AG04450 (cell line): ENCODE measurements at places on chromosomes 3 and 15.

DNA sequence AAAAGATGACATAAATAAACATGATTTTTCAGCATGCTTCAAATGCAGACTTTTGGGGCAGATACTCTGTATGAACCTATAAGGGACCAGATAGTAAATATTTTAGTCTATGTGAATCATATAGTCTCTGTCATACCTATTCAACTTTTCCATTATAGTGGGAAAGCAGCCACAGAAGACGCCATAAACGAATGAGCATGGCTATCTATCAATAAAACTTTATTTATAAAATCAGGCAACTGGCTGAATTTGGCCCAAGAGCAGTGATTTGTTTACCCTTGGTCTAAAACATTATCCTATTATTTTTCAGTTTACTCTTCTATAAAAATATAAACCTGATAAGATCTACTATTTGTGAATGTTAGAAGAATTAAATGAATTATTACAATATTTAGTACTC is 25.9 kb upstream of the VEPH1 start:
- DNase-seq: no peak

DNA sequence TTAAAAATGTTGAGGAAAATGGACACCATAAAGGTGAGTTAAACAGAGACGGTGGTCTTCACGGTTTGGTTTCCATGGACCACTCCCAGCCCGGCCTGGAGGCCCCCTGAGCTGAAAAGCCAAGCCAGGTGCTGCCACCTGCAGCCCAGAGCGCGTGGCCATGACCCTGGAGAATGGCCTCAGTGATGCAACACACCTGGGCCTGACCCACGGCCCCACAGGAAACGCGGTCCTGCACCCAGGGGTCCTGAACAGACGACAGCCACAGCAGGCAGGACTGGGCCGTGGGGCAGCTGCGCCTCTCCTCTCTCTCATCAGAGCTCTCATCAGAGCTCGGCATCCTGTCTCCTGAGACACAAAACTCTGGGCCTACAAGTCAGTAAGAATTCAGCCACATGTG is 64.1 kb downstream of the NIPA2 start:
- DNase-seq: no peak

- no peak for DNase-seq
These were observed 35.2 kb downstream of the ARMC8 start for GRCh38 chr3:138222131-138222941.

GRCh38 chr3:46297658-46298423 is 55.6 kb downstream of the CCR3 start:
- no peak for DNase-seq

DNA sequence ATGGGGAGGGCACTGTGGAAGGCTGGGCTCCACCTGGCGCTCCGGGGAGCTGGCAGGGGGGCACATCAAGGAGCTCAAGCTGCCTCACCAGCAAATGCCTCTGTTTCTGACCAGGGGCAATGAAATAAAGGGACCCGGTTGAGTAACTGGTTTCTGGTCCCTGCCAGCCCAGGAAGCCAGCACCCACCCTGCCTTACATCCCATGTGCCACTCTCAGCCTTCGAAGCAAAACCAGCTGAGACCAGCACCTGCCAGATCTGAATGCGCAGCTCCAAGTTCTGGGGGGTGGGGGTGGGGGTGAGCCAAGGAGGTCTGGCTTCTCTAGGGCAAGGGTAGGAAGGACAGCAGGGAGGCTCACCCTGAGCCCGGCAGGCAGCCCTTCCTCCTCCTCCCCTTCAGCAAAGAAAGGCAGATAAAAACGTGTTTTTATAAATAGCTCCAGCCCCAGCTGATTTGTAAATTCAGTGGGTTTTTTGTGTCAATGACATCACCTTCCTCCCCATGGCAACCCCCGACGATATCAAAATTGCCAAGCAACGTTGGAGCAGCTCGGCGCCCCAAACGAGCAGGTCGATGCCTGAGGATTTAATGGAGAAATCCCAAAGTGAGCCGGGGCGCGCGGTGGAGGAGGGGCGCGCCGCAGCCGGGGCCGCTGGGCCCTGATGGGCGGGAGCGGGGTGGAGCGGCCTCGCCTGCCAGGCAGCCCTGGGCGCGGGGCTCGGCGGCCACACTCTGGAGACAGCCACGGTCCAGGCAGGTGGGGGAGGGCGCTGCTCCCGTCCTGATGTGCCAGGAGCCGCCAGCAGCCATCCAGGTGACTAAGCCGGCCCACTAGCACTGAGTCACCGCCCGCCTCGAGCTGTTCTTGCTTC is at the start of gene PAK6:
Gene PAK6 (plus strand): TSS at position 532 of the 872 bp plus-strand sequence. CDS start 25,723 bp downstream, outside the sequence.
- DNase-seq: no peak

DNA sequence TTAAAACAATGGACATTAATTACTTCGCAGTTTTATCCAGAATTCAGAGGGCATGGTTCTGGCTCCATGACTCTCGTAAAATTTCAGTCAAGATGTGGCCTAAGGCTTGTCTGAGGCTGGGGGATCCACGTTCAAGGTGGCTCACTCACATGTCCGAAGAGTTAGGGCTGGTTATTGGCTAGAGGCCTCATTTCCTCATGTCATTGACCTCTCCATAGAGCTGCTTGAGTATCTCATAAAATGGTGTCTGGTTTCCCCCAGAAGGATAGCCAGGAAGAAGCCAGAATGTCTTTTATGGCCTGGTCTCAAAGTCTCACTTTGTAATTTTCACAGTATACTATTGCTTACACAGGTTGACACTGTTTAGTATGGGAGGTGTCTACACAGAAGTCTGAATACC is 67.3 kb upstream of the DCBLD2 start:
- DNase-seq: no peak

DNA sequence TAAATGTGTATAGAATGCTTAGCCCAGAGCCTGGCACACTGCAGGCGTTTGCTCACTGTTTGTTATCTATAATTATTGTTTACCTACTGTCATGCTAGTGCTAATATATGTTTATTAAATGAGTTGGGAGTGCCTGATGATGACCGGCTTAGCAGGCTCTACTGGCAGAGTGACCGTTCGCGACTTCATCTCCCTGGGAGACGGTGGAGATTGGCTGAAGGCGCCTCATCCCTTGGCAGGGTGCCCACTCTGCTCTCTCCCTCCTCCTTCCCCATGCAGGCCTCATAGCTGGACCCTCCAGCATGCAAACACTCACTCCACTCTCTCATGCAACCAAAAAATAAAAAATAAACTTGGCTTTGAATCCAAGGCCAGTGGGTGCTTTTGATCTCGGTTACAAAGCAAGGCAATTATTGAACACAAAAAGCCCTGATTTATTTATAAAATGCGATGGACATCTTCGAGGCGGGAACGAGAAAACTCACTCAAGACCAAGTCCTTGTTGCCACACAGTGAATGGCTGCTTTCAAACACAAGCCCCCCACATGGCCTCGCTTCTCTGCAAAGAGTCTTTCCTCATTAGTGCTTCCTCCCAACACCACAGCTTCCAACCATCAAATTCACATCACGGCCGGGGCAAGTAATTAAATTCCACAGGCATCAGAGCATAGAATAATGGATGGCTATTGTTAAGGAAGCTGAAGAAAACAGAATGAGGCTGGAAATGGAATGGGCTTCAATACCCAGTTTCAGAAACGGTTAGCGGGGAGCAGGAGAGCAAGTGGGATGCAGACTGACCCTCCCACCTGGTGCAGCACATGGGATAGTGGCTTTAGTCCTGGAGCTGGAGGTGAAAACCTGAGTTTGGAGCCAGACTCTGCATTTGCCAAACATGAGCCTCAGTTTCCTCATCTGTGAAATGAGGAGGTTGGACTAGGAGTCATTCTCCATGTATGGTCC is 135.7 kb upstream of the RAD18 start:
- DNase-seq: no peak

GRCh38 chr3:153829606-153830170 is 291.5 kb upstream of the ARHGEF26 start:
- no peak for DNase-seq

DNA sequence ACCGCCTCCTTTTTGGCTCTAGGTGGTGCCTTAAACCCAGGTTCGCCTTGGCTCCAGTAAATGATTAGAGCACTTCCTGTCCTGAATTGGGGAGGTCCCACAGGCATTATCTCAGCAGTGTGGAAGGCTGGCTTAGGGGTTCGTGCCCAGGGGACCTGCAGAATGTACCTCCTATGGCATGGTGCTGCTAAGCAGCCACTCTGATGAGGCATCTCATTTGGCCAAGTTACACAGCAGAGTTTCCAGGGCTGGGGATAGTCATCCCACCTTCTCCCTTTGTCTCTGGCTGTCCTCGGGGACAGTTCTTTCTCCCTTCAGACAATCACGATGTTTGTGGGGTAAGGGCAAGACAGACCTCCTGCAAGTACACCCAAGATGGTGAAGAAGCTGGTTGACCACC is 371.2 kb downstream of the VPS13C start:
- DNase-seq: no peak

DNA sequence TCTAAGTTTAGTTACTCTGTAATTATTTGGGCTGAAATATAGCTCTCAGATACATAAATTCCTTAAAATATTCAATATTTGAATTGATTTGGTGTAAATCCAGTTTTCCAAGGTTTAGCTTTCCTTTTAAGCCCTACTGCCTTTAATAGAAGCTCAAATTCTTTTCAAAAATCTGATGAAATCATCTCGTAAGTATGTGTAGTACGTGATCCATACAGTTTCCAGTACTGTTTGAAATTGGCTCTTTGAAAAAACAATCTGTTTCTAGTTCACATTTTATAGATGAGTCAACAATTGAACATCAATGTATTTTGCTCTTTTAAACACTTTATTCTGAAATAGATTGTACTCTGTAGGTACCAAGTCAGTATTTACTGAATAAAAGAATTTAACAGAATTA is 84.2 kb downstream of the LRRC49 start:
- peak; percentile 41 for DNase-seq

GRCh38 chr3:197874064-197874463 is 75.9 kb upstream of the RPL35A start:
- DNase-seq: no peak

DNA sequence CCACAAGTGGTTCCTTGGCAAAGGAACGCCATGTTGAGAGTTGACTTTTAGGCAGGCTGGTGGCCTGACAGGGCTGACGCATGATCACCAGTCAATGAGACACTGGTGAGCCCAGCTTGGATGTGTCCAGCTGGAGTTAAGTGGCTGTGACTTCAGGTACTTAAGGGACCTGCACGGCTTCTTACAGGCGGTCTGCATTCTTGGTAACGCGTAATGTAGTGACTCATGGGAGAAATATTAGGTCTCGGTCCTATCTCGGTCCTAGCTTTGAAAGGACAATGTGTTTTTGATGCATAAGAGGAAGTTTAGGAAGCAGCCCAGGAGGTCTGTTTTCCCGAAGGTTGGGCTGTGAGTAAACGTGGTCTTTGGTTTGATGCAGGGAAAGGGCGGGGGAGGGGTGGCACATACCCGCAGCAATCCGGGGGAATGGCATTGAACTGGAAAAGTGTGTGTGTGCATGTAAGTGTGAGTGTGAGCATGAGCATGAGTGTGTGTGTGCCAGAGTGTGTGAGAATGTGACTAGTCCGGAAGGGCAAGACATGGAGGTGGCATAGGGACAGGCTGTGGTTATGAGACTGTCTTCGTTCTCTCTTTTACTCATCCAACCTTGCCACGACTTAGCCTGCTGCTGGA is 55.3 kb downstream of the FAM43A start:
- no peak for DNase-seq

DNA sequence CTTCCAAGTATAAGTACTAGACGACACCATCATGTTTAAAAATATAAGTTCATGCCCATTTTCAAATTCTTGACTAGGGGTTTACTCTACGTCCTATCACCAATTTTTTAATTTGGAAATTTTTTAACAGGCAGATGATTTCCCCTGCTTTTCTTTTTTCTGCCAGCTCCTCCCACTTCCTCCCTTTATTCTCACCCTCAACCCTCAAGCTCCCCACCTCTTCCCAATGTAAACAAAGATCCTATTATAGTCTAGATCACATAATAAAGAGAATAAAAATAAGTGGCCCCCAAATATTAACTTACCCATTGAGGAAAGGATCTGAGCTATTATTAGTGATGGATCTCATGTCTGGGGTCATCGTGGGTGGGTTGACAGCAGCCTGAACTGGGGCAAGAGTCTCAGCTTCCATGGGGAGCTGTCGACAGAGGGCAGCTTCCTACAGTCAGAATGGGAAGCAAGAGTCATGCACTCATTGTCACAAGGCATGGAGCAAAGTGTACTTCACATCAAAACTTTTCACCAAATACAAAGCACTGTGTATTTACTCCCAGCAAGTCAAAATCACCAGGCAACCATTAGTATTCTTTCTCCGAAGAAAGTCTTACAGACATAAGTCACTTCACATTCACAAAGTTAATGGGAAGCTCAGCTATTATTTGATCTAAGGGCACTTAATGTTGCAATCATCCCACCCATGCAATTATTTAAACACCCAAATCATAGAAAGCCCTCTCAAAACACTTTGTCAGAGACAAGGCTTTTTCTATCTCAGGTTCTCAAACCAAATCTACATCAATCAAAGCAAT is 53.2 kb downstream of the TM4SF4 start:
- no peak for DNase-seq

DNA sequence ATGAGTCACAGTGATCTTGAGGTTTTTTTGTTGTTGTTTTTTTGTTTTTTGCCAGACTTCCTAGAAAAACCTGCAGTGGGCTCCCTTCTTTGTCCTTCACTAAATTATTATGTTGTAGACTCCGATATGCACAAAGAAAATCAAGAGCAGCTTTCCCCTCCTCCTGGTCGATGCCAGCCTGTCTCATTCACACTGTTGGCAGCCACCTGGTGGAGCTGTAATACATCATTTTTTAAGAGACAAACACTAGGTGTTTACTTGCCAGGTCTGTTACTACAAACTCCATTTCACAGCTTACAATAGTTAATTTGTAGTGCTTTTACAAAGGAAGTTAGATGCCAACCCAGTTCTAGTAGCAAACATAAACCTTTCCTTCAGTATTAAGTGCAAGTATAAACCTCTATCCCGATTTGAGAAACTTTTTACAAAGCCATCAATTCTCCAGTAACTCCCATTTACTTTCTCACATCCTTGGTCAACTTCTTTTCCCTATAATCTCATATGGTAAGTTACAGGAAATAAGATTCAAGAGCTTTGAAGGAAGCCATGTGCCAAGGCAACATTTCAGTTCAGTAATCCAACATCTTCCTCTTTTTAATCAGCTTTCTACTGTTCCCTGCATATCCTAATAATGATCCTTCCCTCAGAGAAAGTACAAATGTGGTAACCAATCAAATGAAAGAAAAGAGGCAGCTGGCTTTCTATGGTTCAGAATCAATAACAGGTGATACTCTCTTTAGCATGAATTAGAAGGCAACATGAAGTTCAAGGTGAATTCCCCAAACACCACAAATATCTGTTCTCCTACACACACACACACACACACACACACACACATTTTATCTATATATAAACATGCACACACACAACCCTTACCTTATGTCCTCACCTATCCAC is 14.0 kb downstream of the AAGAB start:
- no peak for DNase-seq
